IMR-90 (cell line): ENCODE measurements at places on chromosomes 6 and 20. TPM values are rescaled to one million over a fixed set of nuclear protein-coding genes. Genes with fewer than 3 reads are reported as not detected.

The GABRR1 gene
- total RNA-seq, result not detected in 2 replicates

DNA sequence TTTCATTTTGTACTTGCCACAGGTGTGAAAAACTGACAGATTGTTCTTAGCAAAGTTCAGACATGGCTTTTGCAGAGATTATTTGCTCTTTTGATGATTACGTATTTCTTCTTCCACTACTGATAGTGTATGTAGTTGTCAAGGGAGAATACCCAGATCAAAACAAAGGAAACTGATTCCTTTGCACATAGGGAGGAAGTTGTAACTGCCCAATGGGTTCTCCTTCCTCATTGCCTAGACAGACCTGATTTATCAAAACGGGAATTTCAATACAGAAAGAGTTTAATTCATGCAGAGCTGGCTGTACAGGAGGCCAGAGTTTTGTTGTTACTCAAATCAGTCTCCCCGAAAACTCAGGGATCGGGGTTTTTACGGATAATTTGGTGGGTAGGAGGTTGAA is 214.7 kb downstream of the BCAS1 start:
- no peak for DNase-seq

The MOXD1 gene
- 10.0 and 10.6 TPM in 2 replicates for total RNA-seq

The TRIM40 gene
- total RNA-seq, result not detected in 2 replicates

- no peak for DNase-seq
These were observed 7.3 kb downstream of the NKAIN2 start for GRCh38 chr6:123810948-123811347.

The PCMT1 gene
- total RNA-seq, result 109 and 159 TPM in 2 replicates

The TNXB gene
- under 0.01 TPM in 1 of 2 replicates, not detected in the other for total RNA-seq
